ENCODE measurements at places on chromosomes 5 and 9.

- DNase-seq, result no peak
Observed at GRCh38 chr5:129593525-129593924, 133.4 kb downstream of the ADAMTS19 start.

DNA sequence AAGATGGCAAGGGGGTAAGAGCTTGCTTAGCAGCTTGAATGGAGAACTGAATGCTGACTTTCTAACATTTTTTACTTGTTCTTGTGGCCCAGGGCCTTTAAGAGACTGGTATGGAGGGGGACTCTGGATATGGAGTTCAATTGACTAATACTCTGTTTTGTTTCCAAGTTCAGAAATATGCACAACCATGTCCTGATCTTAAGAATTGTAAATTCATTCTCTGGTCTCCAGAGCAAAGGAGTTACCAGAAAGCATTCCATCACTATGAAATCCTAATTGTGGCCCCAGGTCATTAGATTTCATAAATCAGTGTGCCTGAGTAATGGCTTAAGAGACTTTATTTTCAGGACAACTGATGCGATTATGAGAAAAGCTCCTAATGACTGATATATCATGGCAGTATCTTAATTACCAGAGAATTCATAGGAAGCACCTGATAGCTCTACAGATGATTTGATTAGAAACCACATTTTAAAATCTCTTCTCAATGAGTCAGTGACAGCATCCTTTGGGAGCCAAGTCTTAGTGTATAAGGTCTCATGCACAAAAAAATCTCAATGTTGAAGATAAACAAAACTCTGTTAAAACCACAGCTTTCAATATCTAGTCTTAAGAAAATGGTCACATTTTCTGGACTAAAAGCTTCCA is 613.6 kb upstream of the KLF4 start:
- DNase-seq, result no peak

- no peak for DNase-seq
Observed at GRCh38 chr9:93815677-93816076, 139.5 kb downstream of the BARX1 start.

DNA sequence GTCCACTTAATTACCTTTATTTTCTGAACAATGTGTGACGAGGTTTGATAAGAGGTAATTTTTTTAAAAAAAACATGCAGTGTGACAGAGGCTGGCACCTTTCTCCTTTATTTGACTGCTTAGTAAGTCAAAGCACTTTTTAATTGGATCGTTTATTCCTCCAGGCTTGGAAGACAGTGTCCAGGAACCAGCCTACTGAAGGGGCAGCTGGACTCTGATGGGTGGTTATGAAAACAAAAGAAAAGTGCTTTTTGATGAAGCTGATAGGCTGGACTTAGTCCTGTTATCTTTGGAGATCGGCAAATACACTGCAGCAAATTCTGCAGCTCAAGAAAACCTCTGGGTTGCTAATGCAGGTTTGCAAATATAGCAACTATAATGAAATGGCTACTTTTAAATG is 141.7 kb downstream of the DCP2 start:
- DNase-seq, result no peak

GRCh38 chr5:120599576-120599975 is 135.5 kb downstream of the PRR16 start:
- no peak for DNase-seq
